Umbilical cord (tissue), 2 donors: ENCODE measurements at places on chromosomes 6 and 20. TPM values are rescaled to one million over a fixed set of nuclear protein-coding genes. Genes with fewer than 3 reads are reported as not detected.
A peak's percentile ranks its signal among the peaks of the same experiment; 100 is the strongest.

ELOVL4 gene
- total RNA-seq: 6.7 TPM

FNDC11 gene
- total RNA-seq: 1.2 TPM

- no peak for DNase-seq
These were observed 244.9 kb downstream of the THBS2 start for GRCh38 chr6:169008641-169009257.

- DNase-seq: peak; percentile 50
These were observed 180.0 kb downstream of the TBXT start for GRCh38 chr6:165987483-165988301.

DNA sequence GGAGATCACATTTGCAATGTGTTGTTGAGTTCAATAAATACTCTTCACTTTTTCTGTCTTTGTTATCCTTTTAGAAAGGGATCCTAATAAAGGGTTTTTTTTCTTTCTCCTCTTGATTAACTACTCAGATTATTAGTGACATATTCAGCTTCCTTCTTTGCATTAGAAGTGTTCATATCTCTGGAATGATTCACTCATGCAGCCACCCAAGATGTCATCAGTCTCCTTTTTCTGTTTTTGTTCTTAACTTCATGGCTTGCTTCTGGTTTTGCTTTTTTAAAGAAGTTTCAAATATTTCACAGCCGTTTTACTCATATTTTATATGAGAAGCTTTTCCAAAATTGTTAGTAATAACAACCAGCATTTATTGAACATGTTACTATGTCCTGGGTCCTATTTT, 187.6 kb downstream of the TMEM242 start:
- no peak for DNase-seq

GRCh38 chr6:15441215-15441868, 195.5 kb downstream of the JARID2 start:
- peak; percentile 68 for DNase-seq

DNA sequence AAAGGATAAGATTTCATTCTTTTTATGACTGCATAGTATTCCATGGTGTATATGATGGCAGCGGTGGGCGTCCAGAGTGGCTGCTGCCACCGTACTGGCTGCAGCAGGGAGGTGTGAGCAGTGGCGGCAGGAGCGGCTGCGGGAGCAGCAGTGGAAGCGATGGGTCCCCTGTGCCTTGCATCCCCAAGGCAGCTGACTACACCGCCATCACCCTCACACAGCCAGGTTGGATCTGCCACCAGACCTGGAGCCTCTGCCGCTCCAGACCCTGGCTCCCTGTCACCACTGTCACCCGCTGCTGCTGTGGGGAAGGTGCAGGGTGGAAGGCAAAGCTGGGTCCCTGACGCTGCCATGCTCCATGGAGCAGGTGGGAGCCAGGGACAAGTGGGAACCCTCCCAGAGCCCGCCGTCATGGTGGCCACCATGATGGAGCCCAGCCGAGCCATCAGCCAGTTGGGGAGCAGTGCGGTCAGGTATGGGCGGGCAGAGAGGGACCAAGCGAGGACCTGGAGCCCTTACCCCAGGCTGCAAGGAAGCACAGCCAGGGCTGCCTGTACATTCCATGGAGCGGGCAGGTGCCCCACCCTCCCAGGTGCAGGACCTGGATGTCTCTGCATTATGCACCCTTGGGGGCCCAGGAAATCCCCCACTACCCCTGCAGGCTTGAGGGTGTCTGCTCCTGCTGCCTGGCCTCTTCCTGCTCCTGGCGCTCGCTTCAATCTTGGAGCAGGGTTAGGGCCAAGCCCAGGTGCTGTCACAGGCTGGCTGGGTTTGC, 226.1 kb downstream of the OTOR start:
- no peak for DNase-seq
